Ammon's horn (tissue), 1 donor: ENCODE measurements at places on chromosomes 5 and 9.
A peak's percentile ranks its signal among the peaks of the same experiment; 100 is the strongest.

DNA sequence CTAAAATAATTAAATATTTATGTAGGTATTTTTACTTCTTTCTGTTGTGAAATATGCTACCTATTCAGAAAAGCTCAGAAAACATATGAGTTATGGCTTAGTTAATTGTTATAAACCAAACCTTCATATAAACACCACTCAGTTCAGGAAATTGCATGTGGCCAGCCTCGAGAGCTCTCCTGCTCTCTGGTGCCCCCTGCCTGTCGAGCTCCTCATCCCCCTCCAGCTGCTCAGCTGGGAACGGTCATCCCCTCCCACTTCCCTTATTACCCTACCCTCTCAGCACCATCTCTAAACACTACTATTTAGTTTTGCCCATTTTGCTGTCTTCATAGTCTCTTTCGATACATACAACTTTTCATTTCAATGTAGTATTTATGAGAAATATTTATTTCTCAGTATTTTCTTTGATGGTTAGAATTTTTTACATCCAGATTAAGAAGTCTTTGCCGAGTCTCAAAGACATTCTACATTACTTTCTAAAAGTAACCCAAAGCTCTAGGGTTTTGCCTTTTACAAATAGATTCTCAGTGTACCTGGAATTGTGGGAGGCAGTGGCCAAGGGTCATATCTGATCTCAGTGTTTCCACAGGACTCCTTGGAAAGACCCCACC, 51.2 kb upstream of the SEMA4D start:
- DNase-seq, result peak; percentile 91

GRCh38 chr9:34996181-34996904, 6.8 kb downstream of the DNAJB5 start:
- no peak for DNase-seq

DNA sequence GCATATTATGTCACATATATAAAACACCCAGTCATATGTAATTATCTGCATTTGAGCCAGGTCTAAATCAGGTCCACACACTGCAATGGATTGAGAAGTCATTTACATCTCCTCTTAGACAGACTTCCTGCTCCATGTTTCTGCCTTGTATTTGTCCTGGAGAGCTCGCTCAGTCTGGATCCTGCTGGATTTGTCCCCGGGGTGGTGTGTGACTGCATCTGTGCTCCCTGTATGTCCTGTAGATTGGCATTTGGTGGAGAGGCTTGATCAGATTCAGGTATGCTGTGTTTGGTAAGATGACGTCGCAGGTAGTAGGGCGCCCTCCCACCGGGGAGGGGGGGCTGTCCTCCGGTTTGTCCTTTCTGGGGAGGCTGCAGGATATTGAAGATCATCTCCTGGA, 33.6 kb upstream of the IER5L start:
- no peak for DNase-seq

DNA sequence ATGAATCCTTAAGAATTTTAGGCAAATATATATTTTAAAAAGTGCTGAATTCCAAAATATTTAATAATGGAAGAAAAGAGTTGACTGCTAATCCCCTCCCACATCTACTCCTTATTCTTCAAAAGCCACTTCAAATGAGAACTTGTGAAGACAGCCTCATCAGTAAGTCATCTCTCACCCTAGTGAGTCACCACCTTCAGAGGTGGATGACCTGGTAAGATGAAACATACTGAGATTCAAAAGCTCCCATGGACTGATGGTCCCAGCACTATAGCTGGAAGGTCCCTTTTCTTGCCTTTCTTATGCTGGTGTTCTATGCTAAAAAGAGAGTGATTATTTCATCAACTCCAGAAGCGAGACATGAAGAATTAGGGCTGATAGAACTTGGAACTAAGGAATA, 37.8 kb upstream of the SPDL1 start:
- no peak for DNase-seq
